ENCODE measurements at places on chromosomes 13 and 19.

- no peak for DNase-seq
Measured at GRCh38 chr13:72062566-72062965, 195.6 kb upstream of the DACH1 start.

DNA sequence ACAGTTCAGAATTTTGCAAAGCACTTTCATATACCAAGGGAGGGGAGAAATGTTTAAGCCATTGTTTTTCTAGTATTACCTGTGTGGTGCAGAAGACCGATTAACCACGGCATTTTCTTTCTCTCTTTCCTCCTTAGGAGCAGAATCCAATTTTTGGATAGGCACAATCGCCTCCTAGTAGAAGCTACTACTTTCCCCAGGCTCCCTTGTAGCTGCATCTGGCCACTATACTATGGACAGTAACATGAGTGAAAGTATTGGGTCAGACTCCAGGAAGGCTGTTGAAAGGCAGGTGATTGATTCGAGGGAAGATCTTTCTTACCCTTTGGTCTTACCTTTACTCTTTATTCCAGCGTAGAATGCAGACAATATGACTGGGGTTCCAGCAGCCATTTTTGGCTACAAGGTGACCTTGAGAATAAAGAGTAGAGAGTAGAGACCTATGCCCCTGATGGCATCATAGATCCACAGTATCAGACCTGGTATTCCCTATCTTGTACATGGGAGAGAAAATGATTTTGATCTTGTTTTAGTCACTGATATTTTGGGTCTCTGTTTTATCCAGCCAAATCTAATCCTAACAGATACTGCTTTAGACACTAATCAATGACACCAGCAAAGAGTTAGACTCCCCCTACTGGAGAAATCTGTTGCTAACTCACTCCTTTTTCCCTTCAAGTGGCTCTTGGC lies 77.0 kb downstream of the LRRC63 start:
- DNase-seq: no peak

GRCh38 chr13:36166046-36166445 lies 34.9 kb upstream of the DCLK1 start:
- no peak for DNase-seq

DNA sequence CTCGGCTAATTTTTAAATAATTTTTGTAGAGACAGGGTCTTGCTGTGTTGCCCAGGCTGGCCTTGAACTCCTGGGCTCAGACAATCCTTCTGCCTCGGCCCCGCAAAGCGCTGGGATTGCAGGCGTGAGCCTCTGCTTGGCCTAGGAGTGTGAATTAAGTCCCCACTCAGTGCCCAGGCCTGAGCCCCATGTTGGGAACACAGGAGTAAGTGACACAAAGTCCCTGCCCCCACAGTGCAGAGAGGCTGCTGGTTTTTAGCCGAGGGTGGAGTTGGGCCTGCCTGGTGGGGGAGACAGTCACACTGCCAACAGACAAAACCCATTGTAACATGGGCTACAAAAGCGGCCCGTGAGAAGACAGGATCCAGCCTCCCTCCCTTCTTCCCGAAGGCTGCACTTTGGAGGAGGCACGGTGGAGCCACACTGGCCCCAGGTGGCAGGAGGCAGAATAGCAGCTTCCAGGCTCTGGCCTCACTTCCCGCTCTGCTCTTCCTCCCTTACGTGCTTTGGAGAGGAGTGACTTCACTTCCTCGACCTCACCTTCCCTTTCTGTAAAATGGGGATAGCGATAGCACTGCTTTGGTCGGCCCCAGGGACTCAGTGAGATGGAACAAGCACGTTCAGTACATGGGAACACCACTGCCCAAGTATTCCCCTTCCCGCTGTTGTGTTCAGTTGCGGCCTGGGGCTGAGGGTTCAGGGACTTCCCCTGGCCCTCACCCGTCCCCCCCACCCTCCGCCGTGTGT lies 15.2 kb upstream of the EHD2 start:
- peak; percentile 78 for DNase-seq

DNA sequence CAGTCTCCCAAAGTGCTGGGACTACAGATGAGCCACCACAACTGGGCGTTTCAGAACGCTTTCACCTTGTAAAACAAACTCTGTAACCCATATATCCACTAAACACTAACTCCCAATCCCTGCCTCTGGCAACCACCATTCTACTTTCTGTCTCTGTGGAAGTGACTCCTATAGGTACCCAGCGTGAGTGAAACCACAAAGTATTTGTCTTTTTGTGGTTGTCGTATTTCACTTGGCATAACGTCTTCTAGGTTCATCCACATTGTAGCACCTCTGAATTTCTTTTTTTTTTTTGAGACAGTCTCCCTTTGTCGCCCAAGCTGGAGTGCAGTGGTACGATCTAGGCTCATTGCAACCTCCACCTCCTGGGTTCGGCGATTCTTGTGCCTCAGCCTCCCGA lies 44.8 kb downstream of the BRD4 start:
- no peak for DNase-seq

- DNase-seq: no peak
Measured at GRCh38 chr13:99721606-99722337, 220.5 kb downstream of the TM9SF2 start.

- DNase-seq: no peak
Measured at GRCh38 chr13:66513728-66514127, 716.4 kb downstream of the PCDH9 start.

DNA sequence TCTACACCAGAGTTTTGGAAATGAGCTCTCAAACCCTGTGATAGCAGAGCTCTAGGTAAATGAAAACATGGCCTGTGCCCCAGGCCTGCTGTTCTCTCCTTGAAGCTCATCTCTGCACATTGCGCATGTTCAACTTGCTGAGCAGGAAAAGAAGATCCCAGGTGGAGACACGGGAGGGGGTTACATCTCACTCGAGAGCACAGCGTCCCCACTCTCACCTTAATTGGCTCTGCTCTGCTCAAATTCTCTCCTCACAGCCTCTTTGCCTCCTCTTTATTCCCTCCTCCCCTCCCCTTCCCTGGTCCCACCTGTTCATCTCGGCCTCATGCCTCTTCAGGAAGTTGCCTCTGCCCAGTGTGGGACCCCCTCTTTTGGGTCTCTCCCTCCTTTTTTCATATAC lies 44.7 kb downstream of the RGCC start:
- DNase-seq: no peak

GRCh38 chr13:98897706-98898105 lies 80.2 kb downstream of the DOCK9 start:
- no peak for DNase-seq
